Stimulated activated CD4-positive, alpha-beta T cell treated with anti-CD3 and anti-CD28 coated beads, Interleukin-12 subunit alpha, Interleukin-12 subunit beta, amount 100 ng/mL, for 4 hours (primary cell): ENCODE measurements at places on chromosomes 16 and 17.

GRCh38 chr17:3035256-3035967 lies 28.0 kb downstream of the OR1D5 start:
- no peak for DNase-seq

DNA sequence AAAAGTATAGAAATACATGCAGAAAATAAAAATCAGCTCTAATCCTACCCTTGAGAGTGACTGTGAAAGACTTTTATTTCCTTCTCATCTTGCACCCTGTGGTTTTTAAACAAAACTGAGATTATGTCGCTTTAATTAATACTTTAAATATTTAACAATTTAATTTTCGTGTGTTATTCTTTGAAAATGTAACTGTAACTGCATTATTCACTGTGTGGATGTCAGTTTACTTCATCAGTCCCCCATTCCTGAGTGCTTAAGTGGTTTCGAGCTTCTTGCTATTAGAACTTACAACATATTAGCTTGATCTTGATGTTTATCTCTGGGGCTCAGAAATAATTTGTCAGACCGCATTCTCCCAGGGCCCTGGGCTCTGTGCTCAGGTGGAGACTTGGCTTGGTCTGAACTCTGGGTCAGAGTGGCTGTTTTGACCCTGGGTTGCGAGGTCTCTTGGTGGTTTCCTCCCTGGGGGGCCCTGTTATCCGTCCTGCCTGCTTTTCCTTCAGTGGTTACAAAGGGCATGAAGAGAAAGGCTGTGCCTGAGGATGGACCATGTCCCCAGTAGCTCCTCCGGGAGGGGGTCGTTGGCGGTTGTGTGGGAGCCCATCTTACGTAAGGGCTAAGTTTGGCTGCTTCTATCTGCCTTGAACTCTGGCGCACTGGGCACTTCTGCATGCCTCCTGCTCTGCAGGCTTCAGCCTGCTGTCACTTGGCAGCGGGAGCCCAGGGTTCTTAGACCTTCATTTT lies 25.7 kb downstream of the AKAP1 start:
- DNase-seq, result no peak

DNA sequence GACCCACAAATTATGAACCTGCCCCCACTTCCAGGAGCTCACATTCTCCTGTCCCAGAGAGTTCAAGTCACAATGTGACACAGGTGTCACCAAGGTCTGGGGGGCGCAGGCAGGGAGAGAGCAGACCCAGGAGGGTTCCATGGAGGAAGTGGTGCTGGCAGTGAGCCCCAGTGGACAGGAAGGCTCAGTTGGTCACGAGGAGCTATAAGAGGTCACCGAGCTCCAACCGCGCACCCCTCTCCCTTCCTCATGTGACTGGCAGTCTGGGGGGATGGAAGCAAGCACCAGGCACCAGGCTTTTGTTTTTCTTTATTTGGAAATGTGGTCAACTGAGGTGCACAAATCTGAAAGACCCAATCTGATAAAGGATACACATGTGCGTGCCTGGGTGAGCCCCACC lies 2.5 kb downstream of the ITGAD start:
- no peak for DNase-seq

DNA sequence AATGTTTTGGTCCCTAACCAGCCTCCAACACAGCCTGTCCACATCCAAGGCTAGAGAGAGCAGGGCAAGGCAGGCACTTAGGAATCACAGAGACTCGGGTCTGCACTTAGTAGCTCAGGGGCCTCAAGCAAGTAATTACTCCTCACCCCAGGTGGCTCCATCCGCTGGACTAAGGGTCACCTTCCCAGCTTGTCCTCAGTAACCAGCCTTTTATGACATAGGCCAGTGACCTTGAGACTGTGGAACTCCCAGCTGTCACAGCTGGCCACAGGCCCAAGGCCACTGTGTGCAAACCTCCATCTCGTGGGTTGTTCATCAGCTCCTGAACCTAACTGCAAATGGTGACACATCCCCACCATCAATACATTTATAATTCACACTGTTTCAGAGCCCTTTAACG lies 68.6 kb downstream of the CDYL2 start:
- no peak for DNase-seq

DNA sequence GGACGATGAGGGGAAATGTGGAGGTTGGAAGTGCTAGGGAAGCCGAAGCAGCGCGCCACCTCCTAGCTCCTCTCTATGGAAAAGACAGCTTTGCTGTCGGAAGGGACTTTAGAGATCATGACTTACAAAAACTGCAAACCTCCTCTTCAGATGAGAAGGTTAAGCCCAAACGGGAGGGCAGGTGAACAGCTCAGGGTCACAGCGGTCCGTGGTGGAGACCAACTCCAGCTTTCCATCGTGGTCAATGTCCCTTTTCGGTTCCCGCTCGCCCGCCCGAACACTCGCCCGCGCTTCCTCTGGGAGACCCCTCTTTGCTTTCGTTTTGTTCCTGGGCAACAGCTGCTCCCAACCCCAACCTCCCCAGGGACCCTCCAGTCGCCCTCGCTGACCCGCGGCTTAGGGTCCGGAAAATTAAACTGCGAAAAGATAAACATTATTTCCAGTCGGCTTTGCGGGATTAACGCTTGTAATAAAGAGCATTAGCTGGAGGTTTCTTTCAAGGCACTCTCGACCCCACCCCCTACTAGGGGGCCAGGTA lies 7.7 kb downstream of the IRX6 start:
- no peak for DNase-seq

DNA sequence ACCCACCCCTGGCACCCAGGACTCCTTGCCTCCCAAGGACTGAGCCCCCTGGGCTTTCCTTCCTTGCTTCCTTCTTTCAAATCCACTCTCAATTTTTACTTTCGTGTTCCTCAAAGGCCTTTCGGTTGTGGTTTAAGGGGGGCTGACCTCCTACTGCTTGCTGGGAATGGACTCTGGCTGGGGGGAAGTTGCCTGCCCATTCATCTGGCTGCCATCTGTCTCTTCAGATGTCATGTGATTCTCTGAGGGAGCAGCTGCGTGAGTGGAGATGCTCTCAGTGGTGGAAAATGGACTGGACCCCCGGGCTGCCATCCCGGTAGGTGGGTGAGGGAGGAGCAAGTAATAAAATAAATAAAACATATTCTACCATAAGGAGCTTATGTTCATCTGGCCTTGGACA lies 93.8 kb upstream of the RPRML start:
- no peak for DNase-seq

GRCh38 chr17:71208111-71208704 lies 912.6 kb upstream of the SOX9 start:
- no peak for DNase-seq

DNA sequence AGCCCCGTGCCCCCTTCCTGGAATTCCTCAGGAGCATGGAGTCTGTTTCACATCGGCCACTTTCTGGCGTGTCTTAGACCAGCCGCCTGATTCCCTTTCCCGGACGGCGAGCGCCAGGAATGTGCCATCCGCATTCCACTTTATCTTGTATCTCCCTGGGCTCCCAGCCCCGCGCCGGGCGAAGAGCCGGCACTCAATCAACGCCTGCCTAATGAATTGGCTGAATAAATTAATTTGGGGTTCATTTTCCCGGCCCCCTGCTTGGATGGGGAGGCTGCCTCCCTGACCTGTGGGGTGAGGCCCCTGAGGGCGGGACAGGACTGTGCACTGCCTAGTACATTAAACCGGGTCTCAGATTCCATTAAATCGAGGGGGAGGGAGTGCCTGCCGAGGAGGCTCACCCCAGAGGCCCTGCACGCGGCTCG lies 282.3 kb upstream of the TNRC6C start:
- DNase-seq, result no peak

GRCh38 chr16:83706394-83706793 lies 101.4 kb upstream of the HSBP1 start:
- no peak for DNase-seq

- DNase-seq, result peak; percentile 17
These were observed 20.4 kb upstream of the CDYL2 start for GRCh38 chr16:80824623-80825364.

DNA sequence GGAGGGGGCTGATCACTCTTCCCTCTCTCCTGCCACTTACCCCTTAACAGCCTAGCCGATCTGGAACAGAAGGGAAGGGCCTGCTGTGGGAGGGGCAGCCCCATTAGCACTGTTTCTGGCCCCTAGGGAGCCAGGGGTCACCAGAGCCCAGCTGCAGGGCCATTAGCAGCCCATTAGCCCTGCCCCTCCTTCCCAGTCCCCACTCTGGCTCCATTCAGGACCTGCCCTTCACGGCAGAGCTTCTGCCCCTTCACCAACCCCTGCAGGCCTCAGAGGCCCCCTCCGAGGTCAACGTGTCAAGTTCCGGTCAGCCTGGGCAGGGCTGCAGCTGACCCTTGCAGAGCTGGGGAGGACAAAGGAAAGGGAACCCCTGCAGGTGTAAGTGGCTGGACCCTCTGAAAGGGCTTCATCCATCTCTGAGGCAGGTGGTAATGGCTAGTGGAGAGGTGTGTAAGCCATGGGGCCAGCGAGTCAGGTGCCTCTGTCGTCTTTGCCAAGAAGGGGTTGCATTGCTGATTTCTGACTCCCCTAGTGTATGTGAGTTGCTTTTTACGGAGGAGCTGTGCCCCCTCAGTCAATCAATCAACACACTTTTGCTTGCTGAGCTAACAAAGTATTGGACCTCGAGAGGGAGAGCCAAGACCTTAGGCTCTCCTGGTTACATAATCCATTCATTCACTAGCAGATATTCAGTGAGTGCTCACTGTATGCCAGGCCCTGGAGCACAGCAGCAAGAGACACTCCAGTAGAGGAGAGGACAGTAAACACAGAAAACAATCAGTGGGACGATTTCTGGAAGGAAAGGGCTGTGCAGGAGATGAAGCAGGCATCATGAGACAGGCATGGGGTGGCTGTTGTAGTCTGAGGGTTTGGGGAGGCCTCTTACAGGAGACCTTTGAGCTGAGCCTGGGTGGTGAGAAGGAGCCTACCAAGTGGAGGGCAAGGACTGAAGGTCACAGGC lies 18.2 kb upstream of the KCNJ12 start:
- no peak for DNase-seq

DNA sequence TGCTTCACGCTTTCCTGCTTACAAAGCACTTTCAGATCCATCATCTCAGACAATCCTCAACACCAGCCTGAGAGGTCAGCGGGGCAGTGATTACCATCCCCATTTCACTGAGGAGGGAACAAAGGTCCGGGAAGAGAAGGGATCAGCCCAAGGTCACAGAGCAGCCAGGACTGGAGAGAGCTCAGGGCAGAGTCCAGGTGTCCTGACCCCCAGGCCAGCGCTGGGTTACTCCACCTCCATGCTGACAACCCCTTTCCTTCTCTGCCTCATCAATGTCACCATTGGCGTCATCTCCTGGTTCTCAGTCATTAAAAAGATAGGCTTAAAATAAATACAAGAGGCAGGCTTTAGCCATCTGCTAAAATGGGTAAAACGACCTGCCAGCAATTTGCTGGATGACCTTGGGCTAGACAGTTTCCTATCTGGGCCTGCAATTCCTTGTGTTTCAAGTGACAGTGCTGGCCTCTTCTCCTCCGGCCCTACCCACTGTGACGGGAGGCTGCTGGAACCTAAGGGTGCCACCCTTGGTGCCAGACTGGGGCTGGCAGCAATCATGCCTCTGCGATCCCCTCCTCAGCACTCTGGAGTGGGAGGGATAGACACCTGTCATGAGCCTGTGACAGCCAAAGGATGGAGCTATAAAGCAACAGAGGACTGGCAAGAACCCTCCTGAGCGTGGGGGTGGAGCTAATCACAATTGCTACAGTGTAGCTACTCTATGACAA lies 79.5 kb upstream of the CCL1 start:
- no peak for DNase-seq

DNA sequence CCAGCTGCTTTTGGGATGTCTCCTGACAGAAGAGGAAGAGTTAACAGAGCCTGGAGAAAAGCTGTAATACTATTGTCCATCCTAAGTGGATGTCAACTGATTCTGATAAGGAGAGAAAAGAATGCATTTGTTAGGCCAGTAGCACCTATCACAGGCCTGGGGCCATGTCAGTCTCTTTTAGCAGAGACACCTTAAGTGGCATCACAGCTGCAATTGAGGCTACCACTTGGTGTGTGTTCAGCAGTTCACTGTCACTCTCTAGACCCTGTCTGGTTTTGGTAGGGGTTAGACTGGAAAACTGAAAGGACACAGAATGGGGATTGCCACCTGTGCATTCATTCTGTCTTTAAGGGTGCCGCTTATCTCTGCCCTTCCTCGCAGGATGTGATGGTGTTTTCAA lies 42.0 kb downstream of the PSMD12 start:
- no peak for DNase-seq
